ENCODE measurements at places on chromosomes 6 and 20.

DNA sequence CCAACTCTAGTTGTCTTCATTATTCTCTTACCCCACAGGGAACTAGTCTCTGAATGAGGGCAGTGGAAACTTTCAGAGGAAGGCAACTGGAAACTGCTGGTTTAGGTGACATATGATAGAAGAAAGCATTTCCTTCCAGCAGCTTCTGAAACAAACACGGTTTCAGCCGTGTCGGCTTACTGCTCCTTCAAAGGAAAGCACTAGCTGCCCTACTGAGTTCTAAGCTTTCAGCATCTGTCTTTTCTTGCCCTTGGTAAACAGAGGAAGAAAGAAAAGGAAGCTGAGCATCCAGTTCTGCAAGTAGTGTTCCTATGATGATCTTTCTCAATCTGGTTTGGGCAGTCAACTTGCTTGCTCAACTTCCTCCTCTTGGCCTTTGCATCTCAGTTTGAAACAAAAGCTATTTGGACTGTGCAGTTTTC lies 117.5 kb upstream of the CEP85L start:
- DNase-seq, result no peak

DNA sequence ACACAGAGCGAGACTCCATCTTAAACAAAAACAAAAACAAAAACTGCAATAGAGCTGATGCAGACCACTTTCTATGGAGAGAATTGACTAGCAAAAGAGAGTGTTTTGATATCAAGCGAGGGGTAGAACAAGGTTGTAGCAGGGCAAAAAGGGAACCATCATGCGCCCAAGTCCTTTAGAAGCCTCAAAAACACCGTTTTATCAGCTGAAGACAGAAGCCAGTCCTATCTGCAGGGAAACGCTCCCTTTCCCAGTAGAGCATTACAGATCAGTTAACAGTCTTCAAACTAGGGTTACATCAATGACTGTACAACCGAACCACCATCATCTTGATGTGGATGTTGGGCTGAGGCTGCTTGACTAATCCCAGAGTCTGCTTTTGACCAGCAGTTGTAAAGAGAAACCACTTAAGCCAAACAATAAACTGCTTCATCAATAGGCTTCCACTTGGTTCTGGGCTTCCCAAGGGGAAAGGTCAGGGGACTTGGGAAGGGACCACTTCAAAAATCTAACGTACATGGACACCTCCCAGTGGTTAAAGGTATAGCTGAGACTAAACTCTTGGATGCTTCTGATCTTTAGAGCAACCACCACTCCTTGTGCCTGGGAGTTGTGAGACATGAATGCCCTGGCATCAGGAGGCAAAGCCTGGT lies 59.6 kb upstream of the SPDEF start:
- no peak for DNase-seq

DNA sequence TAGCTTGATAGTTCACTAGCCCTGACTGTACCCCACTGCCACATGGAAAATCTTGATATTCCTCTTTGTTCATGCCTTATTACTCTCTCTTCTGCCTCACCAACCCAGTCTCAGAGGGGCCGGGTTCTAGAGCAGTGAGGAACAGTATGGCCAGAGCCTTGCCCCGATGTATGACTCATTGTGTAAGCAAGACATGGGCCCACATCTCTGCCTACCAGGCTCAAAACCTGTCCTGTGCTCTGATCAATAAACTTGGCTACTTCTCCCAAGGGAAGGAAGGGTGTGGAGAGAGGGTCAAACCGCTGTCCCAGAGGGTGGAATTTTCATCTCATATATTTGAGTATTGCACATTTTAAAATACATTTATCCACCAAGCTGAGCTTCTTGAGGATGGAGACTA lies 91.7 kb downstream of the DNAH8 start:
- no peak for DNase-seq

DNA sequence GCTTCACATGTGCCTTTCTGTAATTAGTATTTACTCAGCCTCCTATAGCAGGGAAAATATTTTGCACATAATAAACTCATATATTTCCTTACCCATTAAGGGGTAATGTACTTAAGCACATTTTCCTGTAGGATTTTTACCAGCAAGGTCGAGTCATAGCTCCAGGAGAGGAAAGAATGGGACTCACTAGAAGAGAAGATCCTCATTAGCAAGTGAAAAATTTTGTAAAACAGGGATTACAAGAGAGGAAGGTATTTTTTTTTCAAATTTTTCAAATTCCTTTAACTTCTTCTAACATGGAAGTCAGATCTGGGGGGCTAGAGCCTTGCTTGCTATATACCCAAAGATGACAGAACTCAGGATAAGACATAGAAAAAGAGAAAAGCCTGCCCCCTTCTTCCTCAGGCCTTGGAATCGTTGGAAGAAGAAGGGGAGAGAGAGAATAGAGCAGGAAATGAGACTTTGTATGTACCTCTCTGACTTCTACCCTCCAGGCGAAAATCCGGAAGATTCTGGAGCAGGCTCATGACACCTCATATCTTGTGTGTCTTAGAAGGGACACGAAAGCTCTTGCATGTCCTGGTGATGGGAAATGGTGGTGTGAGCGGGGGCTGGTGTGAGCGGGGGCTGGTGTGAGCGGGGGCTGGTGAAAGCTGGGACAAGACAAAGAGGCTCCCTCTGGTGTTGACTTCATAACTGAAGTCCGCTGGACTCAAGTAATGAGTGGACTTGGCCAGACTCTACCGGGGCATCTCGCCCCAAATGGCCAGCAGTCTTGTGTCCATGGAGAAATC lies 256.9 kb upstream of the PLCB4 start:
- DNase-seq, result peak; percentile 14

DNA sequence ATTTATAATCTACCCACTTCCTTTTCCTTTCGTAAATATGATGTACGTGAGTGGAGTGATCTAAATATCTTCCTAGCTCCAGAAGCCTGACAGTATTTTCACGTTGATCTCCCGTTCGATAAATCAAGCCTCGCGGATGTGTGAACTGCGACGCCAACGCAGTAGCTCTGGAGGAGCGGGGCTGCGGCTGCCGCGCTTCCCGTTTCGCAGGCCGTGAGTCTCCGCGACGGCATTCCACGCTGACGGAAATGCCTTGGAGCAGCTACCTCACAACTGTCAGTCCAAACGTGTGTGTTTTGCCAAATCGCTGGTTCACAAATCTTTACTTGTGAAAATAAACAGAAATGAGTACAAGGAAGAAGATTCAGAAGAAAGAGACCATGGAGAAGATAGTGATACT lies 41.2 kb downstream of the BTBD3 start:
- no peak for DNase-seq

- no peak for DNase-seq
These were observed 695.3 kb downstream of the MAFB start for GRCh38 chr20:39993742-39994141.

All from HAP-1 (cell line).